ENCODE measurements at places on chromosomes 7 and 10.

DNA sequence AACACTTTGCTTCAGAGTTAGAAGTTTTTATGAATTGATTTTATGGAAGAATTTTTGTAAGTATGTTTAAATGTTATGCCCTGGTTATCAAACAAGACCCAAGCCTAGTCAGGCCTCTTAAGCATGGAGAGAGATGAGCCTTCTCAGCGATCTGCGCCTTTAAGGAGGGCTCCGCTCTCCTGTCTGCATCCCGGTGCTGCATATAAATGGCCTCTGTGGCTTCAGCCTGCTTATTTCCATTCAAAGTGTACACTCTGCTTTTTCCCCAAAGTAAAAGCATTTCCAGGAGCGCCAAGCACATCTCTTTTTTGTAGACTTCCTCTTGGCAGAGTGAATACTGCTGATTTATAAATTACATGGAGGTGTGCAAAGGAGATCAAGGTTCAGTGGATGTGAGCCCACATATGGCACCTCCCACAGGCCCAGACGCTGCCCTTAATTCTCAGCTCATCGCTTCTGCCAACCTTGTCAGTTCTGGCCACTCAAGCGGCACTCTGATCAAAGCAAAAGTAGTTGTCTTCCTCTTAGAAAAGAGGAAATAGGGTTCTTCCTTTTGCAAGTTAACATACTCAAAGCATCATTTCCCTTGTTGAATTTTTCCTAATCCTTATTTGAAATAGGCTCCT, 70.0 kb upstream of the SFMBT2 start:
- no peak for DNase-seq

DNA sequence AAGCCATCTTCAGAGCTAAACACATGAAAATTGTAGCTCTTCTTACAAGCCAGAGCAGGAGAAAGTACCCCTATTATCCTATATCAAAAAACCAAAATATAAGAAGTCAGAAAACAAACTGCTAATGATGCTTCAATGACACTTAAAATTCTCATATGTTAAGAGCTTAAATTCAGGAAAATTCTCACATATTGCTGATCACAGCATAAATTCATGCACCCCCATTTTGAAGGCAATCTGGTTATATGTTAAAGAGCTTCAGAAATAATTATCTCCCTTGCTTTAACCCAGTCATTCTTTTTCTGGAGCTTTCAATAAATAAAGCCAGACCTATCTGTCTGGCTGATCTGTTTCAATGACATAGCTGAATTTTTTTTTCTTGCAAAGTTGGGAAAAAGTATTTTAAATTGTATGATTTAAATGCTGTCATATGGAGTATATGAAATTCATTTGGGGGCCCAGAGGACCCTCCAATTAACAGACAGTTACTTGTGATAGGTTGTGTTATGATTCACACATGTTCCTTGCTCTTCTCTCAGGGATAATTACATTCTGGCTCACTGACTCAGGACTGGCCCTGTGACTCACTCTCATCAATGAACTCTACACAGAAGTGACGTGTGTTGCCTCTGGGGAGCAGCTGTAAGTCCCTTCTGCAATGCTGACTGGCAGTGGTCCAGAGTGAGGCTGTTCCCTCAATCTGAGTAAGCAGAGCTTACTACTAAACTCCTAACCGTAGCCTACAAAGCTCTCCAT, 85.2 kb downstream of the HGF start:
- DNase-seq: no peak

DNA sequence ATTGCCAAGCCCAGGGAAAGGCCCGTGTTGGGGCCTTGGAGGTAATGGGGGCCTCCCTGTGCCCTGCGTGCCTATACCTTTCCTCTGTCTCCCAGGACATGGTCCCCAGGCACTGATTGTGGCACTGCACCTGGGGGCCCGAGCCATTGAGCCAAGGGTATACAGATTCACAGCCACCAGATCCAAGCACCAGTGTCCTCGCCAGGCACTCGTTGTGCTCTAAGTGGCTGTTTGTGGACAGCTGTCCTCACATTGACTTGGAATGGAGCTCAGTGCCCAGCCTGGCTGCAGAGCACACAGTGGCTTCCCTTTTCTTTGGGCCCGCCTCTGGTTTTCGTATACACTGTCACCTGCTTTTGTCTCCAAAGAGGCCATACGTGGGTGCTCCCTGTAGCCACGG, 72.0 kb upstream of the BTBD16 start:
- no peak for DNase-seq

- DNase-seq: no peak
These were observed 92.2 kb upstream of the PDCD4 start for GRCh38 chr10:110779489-110779888.

DNA sequence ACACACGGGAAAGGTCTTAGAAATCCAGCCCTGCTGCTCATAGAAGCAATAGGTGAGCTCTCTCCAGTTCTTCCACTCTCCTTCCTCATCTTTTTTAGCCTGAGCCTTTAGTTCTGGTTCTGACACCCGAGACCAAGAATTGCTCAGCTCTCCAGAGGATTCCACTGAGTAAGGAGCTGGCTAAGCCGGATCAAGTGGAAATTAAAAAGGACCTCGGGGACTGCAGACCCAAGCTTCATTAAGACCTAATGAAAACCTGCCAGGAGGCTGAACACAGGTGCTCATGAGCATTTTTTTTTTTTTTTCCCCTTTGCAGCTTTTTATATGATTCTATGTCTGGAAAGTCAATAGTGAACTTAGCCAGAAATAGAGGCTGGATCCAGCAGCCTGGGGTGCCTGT, 1176.0 kb upstream of the AUTS2 start:
- DNase-seq: no peak

DNA sequence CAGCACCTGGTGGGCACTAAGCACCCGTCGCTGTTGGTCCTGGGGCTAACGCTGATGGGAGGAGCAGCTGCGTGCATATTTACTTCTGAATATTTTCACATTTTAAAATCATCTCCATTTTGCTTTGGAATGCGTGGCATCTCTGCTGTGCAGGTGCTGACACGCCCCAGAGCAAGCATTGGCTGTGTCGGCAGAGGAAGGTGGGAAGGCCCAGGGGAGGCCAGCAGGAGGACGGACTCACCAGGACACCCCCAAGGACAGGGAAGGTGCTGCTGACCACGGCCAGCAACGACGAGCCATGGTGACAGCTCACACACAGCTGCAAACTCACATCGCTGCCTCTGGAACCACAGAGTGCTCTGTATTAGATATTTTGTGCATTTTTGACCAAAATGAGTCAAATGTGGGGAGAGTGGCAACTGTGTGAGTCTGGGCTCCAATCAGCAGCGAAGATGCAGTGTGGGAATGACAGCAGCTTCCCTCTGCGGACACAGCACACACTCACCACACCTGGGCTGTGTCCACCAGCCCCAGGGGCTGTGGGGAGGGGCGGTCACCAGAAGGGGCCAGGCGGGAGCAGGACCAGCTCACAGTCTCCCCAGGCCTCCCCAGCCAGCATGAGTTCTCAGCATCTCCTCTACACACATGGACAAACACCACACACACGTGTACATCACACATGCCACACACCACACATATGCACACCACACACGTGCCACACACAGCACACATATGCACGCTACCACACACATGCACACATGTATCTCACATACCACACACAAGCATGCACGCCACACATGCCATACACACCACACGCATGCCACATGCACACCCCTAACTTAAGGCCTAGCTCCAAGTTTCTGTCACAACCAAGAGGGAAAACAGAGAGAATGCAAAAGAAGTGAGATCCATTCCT, 58.2 kb downstream of the PTPRN2 start:
- no peak for DNase-seq

DNA sequence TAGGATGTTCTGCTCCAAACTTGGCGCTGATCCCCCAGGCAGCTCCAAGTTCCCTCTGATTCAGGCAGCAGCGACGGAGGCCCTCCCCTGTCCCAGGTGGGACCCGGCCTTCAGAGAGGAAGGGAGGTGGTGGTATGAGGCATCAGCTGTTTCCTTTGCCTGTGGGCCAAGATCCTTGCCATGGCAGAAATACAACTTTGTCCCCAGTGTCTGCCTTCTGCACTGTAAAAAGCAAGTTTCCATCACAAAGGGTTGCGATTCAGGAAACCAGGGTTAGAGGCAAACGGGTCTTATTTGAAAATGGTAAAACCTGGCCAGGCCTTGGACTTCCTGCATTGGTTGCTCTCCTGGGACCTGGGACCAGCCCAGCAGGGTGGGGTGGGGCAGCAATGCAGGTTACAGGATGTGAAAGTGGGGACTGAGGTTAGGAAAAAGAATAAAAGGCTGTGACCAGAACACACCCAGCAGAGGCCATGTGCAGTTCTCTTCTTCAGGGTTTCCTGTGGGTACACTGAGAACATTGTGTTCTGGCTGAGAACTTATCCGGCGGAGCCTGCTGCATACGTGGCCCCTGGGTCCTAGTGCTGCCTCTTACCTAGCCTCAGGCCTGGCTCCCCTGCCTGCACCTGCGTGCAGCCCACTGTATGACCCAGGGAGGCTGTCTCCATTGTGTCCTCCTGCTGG, 25.1 kb upstream of the DDIT4 start:
- peak; percentile 45 for DNase-seq

GRCh38 chr10:96212911-96213310, 58.5 kb downstream of the BLNK start:
- DNase-seq: no peak

DNA sequence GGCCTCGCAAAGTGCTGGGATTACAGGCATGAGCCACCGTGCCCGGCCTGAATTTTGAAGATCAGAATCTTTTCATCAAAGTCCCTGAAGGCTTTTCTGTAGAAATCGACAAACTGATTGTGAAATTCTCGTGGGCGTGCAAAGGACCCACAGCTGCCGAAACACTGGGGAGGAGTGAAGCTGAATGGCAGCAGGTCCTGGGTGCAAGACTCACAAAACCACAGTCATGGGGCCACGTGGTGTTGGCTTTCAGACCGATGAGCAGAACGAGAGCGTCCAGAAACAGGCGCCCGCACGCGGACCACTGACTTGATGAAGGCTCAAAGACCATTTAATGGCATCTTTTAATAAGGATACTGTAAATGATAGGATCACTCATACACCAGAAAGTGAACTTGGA, 24.7 kb upstream of the PRKAR1B start:
- no peak for DNase-seq
